ENCODE measurements at places on chromosomes 2 and 18.
A peak's percentile ranks its signal among the peaks of the same experiment; 100 is the strongest.

- DNase-seq, result peak; percentile 72
Measured at GRCh38 chr2:28751956-28752630, 463 bp downstream of the PPP1CB start.

GRCh38 chr2:192150166-192150565 lies 44.6 kb downstream of the TMEFF2 start:
- DNase-seq, result no peak

DNA sequence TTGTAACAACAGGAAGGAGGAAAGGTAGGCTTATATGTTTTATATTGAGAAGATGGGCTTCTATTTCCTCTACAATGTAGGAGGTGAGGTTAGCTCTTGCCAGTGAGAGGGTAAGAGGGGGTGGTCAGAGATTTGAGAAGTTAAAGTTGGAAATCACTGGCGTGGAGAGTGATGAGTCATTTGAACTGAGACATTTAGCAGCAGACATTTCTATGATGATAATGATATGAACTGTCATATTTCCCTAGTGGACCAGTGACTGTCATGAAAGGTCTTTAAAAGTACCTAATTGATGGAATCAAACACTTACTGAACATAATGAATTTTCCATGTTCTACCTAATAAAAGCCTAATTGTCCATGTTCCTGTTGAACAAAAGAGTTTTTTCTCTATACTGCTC lies 126.1 kb downstream of the FAM161A start:
- no peak for DNase-seq

DNA sequence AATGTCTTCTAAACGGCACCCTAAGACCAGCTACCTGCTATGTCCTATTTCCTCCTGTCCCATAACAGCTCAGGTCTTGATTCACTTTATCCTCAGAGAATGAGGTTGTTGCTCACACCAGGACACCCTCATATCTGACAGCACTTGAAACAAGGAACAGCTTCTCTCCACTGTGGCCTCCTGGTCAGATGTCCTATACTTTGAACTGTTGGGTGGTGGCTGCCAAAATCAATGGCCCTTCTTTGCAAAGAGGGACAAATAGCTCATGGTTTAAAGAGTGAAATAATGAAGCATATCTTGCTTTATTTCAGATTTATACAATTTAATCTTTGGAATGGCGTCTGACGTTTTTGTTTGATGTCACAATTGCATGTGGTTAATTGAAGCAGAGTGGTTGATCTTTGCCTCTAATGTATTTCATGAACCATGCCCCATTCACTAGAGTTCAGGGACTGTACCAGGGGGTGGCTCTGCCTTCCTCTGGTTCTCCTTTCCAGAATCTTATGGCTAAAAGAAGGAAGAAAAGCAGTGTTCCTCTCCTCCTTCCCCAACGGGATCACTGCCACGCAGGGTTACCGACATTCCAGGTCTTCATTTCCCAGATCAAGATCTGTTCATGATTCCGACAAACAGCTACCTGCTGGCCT lies 24.1 kb upstream of the ZCCHC2 start:
- no peak for DNase-seq

DNA sequence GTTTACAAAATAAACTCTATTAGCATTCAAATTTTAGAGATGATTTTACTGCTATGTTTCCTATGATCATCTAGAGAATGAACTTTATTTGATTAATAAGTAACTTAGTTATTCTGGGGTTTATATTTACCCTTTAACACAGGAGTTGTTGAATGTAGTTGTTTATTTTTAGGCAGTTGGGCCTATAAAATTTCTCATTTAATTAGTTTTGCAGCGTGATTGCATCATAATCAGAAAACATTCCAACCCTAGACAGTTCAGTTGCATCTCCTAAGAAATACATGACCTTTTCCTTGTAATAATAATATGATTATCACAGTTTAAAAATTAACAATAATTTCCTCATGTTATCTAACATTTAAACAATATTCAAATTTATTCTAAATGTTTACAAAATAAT lies 224.7 kb upstream of the CDH7 start:
- no peak for DNase-seq

GRCh38 chr18:58511897-58512581 lies 116.9 kb downstream of the ALPK2 start:
- no peak for DNase-seq

GRCh38 chr2:54470266-54470938 lies 14.3 kb downstream of the SPTBN1 start:
- no peak for DNase-seq

DNA sequence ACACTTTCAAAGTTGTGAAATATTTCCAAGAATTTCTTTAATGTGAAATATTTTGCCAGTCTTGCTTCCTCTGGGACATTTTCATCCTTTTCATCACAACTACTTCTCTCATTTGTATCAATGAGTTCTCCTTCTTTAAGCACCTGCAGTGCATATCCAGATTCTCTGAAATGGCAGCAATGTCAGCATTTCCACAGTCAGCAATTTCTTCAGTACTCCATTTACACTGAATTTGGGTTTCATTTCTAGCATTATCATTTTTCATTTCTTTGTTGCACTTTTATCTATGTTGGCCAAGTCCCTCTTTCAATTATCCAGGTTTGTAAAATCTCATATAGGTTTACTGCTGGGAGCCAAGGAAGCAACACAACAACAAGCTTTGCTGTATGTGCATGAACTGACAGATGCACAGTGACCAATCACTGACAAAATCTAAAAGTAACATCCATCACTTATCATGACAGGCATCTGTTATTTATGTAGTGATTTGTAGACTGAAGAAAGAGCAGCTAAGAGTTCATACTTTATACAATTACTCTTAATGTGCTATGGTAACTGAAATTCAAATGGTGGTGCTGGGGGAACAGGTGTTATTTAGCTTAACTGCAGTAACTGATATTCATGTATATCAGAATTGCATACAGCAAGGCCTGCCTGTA lies 43.9 kb downstream of the SS18 start:
- no peak for DNase-seq

- DNase-seq, result no peak
Measured at GRCh38 chr18:8402237-8402636, 207.0 kb upstream of the RAB12 start.

GRCh38 chr2:212936572-212936971 lies 214.8 kb downstream of the IKZF2 start:
- no peak for DNase-seq

DNA sequence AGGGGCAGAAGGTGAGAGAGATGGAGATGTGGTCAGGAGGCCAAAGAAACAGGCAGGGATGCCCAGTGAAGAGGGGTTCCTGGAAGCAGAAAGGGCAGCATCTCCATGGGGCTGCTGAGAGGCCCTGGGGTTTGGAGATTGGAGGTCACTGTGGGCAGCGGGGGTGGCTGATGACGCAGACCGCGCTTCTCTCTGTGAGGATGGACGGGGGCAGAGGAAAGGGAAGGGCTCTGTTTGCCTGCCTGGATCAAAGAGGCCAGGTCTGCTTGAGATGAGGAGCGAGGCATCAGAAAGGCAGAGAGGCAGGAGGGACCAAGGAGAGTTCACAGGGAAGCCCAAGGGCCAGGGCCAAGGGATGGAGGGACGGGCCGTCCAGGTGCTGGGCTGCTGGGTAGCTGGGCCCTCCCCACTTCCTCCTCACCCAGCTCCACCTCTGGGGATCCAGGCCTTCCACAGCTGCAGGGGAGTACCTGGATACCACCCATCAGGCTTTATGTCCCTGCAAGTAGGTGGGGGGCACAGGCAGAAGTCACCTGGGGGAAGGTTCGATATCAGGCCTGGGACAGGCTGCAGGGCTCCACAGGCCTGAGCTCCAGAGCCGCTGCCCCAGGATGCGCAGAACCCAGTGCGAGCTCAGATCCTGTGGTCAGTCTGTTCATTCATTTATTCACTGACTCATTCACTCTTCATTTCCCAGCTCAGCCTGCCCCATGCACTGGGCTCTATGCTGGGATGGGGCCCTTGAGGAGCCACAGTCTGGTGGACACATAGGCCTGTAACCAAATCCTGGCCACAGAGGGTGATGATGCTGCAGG lies 30.6 kb downstream of the ADRA2B start:
- DNase-seq, result no peak

GRCh38 chr2:23592898-23593751 lies 208.1 kb downstream of the KLHL29 start:
- no peak for DNase-seq

DNA sequence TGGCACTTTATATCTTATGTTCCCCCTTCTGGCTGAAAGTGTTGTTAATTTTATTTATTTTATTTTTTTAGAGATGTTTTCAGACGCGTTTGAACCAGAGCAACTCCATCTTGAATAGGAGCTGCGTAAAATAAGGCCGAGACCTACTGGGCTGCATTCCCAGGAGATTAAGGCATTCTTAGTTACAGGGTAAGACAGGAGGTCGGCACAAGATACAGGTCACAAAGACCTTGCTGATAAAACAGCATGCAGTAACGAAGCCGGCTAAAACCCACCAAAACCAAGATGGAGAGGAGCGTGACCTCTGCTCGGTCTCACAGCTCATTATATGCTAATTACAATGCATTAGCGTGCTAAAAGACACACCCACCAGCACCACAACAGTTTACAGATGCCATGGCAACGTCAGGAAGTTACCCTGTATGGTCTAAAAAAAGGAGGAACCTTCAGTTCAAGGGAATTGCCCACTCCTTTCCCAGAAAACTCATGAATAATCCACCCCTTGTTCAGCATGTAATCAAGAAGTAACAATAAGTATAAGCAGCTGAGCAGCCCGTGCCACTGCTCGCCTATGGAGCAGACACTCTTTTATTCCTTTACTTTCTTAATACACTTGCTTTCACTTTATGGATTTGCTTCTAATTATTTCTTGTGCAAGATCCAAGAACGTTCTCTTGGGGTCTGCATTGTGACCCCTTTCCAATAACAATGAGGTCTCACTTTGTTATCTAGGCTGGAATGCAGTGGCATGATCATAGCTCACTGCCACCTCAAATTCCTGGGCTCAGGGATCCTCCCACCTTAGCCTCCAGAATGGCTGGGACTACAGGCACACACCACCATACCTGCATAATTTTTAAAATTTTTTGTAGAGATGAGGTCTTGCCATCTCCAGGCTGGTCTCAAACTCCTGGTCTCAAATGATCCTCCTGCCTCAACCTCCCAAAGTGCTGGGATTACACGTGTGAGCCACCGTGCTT lies 55.9 kb downstream of the CACNB4 start:
- DNase-seq, result no peak

DNA sequence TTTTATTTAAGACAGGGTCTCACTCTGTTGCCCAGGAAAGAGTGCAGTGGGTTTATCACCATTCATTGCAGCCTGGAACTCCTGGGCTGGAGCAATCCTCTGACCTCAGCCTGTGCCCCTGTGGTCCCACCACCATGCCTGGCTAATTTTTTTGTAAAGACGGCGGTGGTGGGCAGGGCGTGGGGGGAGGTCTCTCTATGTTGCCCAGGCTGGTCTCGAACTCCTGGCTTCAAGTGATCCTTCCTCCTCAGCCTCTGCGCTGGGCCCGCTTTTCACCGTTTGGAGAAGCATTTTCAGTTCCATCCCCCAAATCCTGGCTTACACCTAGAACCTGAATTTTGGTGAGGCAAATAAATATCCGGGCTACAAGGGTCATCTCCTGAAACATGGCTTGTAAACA lies 1.4 kb upstream of the ATP5F1A start:
- no peak for DNase-seq

DNA sequence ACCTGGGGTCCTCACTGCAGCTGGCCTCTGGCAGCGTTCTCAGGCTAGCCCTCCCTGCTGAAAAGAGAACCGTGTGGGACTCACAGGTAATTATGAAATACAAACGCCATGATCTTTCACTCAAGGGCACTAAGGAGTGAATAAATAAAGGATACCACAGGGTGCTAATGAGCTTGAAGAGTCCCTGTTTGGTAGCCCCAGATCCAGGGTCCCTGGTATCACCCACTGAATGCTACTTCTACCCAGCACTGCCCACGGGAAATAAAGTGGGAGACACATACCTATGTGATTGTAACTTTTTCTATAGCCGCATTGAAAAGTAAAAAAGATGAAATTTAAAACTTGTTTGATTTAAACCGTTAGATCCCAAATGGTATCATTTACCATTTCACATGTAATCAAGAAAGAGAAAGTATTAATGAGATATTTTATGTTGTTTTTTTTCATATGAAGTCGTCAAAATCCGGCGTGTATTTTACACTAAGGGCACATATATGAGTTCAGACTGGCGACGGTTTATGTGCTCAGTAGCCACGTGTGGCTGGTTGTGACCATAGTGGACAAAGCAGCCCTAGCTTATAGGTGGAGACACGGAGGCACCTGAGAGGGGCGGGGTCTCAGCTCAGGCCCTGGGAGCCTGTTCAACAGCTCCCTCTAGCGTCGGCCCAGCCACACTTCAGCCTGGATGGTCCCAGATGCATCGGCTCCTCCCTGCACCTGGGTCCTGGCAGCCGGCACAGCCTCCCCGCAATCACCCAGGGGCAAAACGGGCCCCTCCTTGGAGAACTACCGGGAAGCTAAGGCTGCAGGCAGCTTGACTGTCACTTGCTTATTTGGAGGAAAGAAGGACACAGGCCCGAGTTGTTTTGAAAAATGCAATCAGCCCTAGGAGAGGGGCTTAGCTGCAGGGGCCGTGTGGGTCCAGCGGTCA lies 39.2 kb downstream of the ODC1 start:
- DNase-seq, result peak; percentile 76

DNA sequence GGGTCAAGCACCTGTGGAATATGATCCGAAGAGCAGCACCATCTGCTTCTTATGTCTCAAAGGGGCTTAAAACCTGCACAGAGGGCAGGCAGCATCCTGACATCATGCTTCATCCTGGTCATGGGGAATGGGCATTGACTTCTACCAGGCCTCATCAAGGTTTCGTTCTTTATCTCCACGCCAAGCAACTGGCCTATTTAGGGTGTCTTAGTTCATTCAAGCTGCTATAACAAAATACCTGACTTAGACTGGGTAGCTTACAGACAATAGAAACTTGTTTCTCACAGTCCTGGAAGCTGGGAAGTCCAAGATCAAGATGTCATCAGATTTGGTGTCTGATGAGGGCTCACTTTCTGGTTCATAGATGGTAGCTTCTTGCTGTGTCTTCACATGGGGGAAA lies 69.4 kb downstream of the MYO3B start:
- no peak for DNase-seq

DNA sequence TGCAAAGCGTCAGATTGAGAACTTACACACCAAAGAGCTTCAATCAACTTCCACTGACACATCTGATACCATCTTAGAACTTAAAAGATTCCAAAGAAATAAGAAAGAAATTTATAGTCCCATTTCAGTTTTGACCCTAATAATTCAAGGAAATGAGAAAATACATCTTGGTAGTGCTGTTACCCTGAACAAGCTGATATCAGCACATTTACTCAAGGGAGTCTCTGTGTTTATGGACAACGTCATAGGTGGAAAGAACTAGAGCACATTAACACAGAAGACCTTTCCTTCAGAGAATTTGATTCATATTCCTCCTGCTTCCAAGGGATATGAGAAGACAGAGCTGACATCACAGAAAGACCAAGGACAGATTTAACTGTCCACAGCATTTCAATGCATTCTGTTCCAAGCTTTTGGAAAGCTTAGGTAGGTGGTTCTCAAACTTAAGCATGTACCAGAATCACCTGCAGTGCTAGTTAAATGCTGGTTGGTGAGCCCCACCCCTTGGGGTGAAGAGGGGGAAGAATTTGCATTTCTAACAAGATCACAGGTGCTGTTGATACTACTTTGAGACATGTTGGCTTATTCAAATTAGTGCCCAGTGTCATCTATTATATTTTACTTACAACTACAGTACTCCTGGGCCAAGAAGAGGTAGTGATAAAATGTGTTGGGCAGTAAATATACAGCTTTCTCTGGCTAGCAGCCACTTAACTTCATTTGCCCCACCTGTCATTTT lies 59.8 kb downstream of the LDAH start:
- no peak for DNase-seq

Measured in AML-193 (cell line).